Type B pancreatic cell (in vitro differentiated cells): ENCODE measurements at places on chromosomes 6 and 20.

- DNase-seq, result no peak
Observed at GRCh38 chr20:50762435-50763220, 31.2 kb downstream of the PARD6B start.

- DNase-seq, result no peak
Observed at GRCh38 chr20:6663104-6663503, 104.4 kb upstream of the BMP2 start.

- DNase-seq, result no peak
Observed at GRCh38 chr6:158662954-158663624, 13.2 kb downstream of the SYTL3 start.

DNA sequence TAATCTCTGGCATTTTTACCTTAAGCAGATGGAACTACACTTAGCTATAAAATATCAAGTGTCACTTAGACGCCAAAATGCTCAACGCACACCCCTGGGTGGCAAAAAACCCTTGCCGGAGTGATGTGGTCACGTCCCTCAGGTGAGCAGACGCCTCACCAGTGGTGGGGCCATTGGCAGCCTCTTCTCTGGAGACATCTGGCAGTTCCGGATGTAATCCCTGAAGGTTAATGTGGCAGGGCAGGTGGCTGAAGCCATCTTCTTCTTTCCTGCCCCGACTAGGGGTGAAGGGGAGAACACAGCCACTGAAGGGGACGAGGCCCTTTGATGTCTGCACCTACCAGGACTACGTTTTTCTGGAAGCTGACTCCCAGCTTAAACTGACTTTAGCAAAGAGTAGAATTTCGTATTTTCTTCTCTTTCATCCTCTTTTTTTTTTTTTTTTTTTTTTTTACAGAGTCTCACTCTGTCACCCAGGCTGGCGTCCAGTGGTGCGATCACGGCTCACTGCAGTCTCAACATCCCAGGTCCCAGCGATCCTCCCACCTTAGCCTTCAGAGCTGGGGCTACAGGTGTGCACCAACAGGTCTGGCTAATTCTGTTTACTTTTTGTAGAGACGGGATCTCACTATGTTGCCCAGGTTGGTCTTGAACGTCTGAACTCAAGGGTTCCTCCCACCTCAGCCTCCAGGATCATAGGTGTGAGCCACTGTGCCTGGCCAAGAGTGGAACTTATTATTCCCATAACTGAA is 152.1 kb downstream of the TTLL2 start:
- no peak for DNase-seq

DNA sequence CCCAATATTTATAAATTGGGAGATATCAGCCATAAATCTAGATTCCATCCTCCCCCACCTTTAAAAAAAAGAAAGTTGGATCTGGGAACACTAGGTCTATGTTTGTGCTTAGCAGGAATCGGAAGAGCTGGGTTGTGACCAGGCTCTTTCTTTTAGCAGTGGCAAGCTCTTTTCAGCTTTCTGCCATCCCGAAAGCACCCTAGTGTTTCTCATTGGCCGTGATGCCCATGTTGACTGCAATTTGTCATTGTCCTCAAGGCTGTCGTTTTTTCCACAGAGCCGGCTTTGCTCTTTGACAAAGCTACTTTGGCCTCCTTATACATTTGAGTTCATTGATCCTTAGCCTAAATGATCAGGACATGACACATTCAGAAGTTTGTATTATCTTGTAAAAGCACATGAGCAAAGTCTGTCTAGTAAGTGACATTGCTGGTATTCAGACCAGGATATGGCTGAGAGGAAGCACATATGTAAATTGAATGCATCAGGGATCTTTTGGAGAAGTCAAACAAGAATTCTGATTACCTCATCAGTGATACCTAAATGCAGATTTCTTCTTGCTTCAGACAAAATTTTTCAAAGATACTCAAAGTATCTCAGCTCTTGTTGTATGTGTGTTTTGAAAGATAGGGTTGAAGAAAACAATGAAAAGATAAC is 50.1 kb downstream of the CARMIL1 start:
- DNase-seq, result no peak

DNA sequence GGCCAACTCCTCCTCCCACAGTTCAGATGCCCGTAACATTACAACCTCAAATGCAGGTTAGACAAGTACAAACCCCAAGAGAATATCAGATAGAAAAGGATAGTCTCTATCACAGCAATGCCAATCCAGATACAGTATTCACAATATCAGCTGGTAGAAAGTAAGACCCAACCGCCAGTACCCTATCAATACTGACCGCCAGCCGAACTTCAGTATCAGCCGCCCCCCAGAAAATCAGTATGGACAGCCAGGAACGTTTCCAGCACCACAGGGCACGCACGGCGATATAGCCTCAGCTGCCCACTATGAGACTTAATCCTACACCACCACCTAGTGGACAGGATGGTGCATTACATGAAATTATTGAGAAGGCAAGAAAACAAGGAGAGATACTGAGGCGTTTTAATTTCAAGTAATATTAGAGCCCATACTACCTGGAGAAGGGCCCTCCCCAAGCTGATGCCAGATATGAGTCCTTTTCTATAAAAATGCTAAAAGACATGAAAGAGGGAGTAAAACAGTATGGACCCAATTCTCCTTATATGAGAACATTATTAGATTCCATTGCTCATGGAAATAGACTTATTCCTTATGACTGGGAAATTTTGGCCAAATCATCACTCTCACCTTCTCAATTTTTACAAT is 17.6 kb upstream of the EIF2S2 start:
- DNase-seq, result no peak

- no peak for DNase-seq
Observed at GRCh38 chr20:10978713-10979112, 304.9 kb upstream of the JAG1 start.

GRCh38 chr6:20877008-20877937 is 343.0 kb downstream of the CDKAL1 start:
- DNase-seq, result no peak

- DNase-seq, result no peak
Observed at GRCh38 chr6:70079241-70079640, 212.9 kb downstream of the COL19A1 start.

GRCh38 chr6:149696901-149697300 is 21.0 kb downstream of the LATS1 start:
- no peak for DNase-seq

DNA sequence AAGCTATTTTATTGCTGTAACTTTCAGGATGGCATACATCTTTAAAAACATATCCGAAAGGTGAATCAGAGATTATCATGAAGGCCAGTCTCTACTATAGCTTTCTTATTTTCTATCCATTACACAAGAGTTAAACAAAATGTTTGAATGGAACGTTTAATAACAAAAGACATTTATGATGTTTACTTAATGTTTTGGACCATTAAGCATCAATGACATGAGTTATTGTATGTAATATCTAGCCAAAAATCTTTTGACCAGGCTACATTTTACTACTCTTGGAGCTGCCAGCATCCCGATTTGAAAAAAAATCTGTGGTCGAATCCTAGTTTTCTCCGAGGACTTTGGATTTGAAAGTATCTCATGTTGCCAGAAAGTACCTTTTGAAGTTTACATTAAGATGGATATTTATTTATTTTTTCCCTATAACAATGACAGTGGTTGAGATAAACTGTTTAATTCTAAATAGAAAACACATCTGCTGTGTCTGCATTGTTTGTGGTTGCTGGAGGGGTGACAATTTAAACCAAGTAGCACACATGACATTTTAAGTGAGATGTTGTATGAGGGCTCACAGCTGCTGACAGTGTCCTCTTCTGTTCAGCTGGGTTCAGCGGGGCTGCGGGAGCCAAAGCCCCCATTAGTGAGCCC is 293.7 kb upstream of the TCF21 start:
- DNase-seq, result no peak

GRCh38 chr20:33211817-33212424 is 5.2 kb upstream of the BPIFA3 start:
- DNase-seq, result no peak

DNA sequence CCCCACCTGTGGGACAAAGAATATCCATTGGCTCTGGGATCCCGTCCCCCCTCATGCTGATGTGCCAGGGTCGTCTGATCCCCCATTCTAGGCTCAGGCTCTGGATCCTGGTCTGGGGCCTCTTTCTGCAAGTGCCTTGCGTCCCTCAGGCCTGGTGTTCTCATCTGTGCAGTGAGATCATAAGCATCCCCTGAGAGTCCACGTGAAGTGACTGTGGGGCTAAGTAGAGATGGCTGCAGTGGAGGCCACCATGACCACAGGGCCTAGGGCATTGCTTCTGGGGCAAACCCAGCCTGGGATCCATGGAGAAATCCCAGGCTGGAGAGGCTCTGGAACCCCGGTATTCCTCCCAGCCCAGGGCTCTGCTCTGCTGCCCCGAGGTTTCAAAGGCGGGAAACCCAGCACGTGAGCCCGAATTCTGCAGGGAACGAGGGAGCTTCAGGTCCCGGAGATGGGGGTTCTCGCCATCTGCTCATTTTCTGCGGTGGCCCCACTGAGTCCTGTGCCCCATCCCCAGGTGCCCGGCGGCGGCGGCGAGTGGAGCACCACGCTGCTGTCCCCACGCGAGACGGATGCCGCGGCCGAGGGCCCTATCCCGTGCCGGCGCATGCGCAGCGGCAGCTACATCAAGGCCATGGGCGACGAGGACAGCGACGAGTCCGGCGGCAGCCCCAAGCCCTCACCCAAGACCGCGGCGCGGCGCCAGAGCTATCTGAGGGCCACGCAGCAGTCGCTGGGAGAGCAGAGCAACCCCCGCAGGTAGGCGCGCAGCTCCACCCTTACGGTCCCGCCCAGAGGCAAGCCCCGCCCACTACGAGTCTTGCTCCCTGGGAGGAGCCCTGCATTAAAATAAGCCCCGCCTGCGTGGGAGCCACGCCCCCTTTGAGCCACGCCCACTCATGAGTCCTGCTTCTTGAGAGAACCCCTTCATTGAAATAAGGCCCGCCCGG is 105.5 kb upstream of the MYL9 start:
- no peak for DNase-seq

DNA sequence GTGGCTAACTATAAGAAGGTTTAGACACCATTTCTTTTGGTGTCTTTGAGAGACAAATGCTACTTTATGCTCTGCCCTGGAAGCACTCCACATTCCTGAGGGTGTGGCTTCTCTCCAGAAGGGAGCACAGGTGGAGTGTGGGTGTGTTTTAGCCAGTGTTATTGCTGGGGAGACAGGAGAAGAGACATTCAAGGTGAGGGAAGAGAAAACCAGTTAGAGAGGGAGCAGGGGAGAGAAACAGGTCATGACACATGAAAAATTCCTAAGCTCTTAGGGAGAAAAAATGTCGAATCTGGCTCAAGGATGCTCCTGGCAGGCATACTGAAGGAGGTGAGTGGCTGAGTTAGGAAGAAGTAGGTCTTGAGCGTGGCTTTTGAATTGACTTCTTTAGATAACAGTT is 292.8 kb downstream of the CLIC5 start:
- DNase-seq, result no peak

- DNase-seq, result no peak
Observed at GRCh38 chr6:63923139-63923739, 287.6 kb downstream of the PHF3 start.

- DNase-seq, result no peak
Observed at GRCh38 chr20:48776306-48776705, 51.5 kb downstream of the PREX1 start.

- no peak for DNase-seq
Observed at GRCh38 chr20:37850724-37851355, 52.1 kb upstream of the VSTM2L start.

- DNase-seq, result no peak
Observed at GRCh38 chr20:37335642-37336368, 10.1 kb upstream of the SRC start.

GRCh38 chr6:31037682-31038081 is 27.4 kb downstream of the MUC22 start:
- no peak for DNase-seq

DNA sequence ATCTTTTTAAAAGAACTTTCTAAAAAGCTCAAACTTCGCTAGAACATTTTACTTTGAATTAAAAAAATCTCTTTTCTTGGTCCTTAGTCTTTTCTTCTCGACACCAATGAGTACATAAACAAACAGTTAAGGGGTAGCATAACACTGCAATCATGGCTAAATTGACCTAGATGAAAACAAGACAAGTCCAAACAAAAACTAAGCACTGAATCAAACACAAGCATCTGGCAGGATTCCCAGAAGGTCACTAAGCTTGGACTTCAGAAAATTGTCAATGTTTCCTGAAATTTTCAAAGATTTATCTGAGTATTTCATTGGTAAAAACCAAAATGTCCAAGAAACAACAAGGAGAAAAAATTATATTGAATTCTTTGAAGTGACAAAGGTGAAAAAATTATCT is 5.0 kb downstream of the COL21A1 start:
- no peak for DNase-seq

GRCh38 chr6:125888989-125889656 is 67.4 kb upstream of the HINT3 start:
- no peak for DNase-seq

GRCh38 chr6:145044641-145045246 is 690.6 kb downstream of the EPM2A start:
- DNase-seq, result no peak

GRCh38 chr20:44028868-44029847 is 114.5 kb downstream of the TOX2 start:
- peak; percentile 53 for DNase-seq

DNA sequence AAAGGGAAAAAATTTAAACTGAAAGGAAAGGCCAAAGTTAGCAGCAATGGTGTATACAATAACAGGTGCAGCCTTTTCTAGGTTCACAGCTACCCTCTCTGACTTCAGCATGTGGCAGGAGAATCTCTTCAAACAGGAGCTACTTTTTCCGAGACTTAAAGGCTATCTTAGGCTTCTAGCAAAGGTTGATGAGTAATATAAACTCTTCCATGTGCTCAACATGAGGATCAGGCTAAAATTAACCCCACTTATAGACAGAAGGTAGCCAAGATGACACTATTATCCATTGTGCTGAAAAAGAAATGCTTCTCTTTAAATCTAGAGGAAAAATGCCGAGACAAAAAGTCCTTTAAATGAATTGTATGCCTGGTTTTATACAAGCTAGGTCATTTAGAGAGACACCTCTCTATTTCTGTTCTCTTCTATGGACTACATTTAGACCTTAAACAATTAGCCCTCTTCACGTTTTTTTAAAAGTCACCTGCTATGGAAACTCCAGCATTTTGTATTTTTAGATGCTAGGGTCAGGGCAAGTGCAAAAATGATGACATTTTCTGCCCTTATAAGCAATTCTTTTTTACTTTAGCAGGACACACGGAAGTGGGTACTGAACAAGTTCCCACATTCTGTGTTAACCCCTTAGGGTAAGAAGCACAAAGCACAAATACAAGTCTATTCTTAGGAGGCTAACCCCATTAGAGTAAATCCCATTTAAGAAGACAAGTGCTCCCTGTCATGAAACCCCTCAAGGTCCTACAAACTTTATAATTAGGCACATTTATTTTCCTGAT is 216.8 kb upstream of the CITED2 start:
- no peak for DNase-seq

DNA sequence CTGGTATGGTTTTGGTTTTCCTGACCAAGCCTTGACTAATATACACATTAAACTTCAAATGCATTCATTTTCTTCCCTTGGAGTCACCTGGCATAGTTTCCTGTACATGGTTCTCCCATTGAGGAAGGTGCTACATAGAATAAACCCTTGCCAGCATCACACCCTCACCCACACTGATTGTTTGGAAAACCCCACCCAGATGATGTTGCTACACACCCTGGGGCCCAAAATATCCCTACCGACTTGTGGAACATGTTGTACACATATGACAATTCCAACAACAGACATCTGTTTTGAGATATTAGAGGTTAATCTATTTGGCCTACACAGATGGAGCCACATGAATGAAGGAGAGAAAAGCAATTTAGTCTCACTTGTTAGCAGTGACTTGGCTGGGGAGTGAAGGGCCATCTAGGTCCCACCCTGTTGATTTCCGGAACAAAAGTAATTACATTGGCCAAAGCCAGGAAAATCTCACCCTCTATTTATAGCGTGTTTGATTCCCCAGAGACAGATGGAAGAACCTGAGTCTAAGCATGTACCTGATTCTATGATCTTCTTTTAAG is 606.0 kb upstream of the BTBD3 start:
- DNase-seq, result no peak
